ENCODE measurements at places on chromosomes 12 and 14.

DNA sequence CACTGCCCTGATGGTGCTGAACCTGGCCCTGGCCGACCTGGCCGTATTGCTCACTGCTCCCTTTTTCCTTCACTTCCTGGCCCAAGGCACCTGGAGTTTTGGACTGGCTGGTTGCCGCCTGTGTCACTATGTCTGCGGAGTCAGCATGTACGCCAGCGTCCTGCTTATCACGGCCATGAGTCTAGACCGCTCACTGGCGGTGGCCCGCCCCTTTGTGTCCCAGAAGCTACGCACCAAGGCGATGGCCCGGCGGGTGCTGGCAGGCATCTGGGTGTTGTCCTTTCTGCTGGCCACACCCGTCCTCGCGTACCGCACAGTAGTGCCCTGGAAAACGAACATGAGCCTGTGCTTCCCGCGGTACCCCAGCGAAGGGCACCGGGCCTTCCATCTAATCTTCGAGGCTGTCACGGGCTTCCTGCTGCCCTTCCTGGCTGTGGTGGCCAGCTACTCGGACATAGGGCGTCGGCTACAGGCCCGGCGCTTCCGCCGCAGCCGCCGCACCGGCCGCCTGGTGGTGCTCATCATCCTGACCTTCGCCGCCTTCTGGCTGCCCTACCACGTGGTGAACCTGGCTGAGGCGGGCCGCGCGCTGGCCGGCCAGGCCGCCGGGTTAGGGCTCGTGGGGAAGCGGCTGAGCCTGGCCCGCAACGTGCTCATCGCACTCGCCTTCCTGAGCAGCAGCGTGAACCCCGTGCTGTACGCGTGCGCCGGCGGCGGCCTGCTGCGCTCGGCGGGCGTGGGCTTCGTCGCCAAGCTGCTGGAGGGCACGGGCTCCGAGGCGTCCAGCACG is 4.7 kb downstream of the LTB4R start:
- DNase-seq: no peak

DNA sequence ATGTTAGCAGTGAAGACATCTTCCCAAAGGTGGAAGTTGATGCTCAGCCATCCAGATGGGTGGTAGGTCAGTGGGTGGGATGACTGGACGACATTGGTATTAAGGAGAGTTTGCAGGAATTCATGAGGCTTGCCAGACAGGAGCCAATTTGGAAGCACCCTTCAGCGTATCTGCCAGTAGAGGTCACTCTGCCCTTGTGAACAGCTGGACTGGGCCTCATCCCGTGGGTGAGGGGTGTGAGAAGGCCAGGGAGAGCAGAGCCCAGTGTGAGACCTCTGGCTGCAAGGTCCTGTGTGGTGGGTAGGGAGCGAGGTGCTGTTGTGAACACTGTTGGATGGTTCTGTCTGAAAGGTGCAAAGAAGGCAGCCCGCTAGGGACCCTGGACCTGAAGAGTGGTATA is 37.7 kb downstream of the SLC5A8 start:
- DNase-seq: no peak

DNA sequence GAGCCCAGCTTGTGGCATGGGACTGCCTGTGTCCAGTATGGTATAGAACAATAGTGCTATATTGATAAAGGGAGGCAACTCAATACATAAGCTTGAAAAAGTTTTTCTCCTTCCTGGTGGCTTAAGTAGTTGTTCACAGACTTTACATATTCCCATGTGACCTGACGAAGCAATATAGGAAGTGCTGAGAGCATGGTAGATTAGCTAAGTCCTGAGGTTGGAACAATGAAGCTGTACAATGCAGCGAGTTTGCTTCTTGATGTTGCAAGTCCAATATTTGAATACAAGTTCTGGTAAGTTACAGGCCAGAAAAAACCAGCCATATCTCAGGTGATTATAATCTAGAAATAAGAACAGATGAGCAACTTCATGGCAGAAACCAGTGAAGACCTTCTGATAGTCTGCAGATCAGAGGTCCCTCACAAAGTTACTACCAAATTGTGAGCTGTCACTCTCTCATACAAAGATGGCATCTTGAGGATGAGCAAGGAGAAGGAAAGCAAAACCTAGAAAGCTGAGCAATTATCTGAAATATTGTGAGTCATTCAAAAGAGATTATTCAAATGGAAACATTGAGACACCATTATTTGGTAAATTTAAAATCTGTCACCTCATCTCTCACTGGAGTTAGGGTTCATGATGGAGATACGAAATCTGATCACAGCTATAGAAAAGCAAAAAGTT is 72.9 kb upstream of the BTG1 start:
- no peak for DNase-seq

DNA sequence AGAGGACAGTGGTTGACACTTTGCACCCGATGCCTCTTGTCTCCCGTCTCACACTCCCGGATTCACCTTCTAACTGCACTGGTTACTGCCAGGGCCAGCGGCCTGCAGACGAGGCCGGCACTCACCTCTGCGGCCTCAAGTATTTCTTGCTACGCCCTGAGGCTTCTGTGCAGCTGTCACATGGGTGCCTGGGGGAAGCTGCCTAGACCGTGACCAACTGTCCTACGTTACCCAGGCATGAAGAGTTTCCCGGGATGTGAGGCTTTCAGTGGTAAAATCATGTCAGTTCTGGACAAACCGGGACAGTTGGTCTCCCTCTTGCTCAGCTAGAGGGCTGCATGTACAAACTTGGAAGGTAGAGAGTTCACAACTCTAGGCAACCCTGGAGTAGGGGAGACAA is 274.5 kb downstream of the GLT1D1 start:
- DNase-seq: no peak

DNA sequence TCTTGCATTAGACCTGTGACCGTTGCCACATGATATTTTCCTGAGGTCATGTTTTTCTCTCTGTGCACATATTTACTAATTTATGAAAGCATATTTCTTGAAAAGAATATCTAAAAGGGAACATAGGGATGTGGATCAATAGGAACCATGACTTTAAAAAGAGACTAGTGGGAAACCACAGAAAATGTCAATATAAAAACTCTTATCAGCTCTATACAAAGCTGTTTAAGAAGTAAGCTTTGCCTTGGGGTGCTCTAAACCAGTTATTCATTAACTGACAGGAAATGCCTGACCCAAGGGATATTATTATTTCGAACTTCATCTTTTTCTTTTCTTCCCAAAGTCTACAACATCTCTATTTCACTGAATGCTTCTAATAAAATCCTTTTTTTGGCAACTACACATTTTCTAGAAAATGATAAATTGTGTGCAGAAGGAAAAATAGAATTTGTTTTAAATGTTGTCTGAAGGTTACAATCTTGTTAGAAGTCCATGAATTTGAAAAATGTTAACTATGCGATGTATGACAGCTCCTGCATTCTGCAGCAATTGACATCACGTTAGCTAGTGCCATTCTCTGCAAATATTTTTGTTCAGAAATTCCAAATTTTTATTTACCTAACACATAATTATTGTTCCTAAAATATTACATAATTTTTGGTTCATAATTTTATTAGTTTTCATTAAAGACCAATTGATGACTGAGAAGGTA is 345.0 kb downstream of the SLC16A7 start:
- DNase-seq: no peak

Data from coronary artery (tissue), 2 donors.